ENCODE measurements at places on chromosomes 1 and 21.

DNA sequence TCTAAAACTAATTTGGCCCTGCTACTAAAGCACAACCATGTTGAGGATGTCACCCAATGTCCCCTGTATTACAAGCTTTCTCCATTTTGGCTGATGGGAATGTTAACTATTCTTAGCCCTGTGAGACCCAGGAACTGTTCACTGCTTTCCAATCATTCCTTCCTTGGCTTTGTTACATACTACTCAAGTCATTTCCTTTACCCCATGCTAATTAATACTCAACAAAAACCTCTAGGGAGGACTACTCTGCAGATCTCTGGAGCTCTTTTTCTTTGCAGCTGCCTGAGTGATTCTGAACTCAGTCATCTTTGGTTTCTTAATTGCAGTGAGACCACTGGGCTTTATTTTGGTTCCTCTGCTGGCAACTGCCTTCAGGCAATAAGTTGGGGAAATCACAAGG is 23.3 kb upstream of the RPE65 start:
- DNase-seq: no peak

DNA sequence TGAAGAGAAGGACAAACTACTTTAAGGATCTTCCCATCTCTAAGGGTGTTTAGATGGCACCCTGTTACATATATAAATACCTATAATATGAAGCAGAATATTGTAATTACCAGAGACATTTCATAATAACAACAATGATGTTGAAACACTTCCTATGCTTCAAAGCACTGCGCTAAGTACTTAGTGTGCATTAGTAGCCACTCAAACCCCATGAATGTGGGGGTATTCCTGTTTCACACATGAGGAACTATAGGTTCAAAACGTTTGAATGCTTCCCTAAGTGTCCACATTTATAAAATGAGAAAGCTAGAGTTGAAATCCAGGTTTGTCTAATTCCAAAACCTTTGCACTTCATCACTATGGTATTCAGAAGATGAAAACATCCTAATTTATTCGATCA is 18.5 kb upstream of the OR10J5 start:
- DNase-seq: no peak

- no peak for DNase-seq
These were observed at the start of gene NEXN for GRCh38 chr1:77888081-77888780. Gene NEXN, plus strand, starts transcription at chr1:77888624. Its CDS starts 27,483 bp downstream, at chr1:77916107.

DNA sequence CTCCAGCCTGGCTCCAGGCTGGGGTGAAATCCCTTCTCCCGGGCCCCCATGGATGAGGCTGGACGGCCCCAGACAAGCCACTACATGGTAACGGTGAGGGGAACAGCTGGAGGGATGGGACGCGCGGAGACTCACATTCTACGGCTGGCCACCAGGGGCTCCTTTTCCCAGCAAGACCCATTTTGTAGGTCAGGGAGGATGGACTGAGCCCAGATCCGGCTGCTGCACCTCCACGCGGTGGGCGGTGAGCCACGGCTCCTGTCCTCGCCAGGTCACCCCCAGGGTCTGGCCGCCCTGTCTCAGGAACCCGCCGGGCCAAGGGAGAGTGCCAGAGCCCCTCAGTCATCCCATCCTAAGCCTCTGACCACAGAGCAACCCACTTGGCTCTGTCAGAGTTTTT is 75.0 kb upstream of the ACTRT2 start:
- no peak for DNase-seq

- no peak for DNase-seq
These were observed 67.3 kb downstream of the LAMC1 start for GRCh38 chr1:183090391-183091006.

DNA sequence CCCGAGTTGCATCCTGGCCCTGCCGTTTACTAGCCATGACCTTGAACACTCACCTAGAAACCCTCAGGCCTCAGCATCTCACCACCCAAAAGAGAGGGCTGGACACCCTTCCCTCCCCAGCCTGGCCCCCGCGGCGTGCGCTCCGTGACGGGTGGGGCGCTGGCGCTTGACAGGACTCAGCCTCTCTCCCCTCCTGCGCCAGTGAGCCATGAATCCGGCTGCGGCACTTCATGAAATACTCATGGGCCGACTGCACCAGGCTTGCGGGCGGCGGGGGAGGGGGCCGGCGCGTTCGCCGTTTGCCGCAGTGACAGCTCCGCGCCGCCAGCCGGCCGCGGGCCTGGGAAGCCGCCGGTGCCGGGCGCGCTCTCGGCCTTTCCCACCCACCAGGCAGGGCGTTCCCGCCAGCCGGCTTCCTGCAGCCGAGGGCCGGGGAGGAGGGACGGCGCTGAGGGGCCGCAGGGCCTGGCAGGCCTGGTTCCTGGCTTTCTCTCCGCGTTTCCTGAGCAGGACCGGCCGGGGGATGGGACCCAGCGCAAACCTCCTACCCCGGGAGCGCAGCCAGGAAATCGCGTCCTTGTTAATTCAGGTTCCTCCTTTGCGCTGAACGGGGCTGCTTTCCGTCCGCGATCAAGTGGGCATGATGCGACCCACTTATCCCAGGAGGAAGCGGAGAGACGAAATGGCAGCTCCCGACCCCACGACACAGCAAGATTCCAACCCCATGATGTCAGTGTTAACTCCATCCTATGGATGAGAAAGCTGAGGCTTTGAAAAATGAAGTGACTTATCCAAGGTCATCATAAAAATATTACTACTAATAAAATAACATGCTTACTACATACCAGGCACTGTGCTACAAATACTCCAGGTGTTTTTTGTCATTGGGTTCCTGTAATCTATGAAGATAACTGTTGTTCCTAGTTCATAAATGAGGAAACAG is 9.1 kb upstream of the LUZP1 start:
- peak; percentile 33 for DNase-seq

- no peak for DNase-seq
These were observed 20.7 kb upstream of the RGS1 start for GRCh38 chr1:192554904-192555303.

- no peak for DNase-seq
These were observed 16.8 kb upstream of the CD58 start for GRCh38 chr1:116587501-116588227.

- no peak for DNase-seq
These were observed 69.3 kb downstream of the RPS6KA1 start for GRCh38 chr1:26598890-26599289.

Data from activated naive CD4-positive, alpha-beta T cell (primary cell).